ENCODE measurements at places on chromosomes 5 and 9.
A peak's percentile ranks its signal among the peaks of the same experiment; 100 is the strongest.

DNA sequence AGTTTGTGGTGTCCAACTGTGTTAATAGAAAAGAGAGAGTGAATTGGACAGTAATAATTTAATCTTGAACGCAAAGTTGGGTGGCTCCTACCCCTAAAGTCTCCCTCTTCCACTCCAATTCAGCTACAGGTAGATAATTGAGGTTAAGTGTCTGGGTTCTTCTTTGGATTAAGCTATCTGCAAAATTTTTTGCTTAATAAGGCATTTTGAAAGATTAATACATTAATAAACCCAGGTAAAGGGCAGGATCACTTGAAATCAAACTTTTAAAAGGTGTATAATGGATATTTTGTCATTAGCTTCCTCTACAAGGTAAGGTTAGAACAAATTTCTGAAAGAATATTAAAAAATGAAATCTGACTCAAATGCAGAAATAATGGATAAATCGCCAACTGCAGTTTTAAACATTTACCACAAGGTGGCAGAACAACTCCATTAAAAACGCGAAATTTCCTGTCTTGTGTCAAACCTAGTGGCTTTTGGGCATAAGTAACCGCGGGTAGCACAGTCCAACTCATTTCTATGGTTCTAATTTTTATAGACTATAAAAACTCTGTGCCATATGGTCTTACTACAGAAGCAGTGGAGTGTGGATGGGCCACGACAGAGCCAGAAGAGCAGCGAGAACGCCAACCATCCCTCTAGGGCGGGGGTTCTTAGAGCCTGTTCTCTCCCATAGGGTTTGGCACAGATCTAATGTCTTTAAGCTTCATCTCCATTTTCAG is 276.5 kb downstream of the ARHGEF28 start:
- DNase-seq: no peak

DNA sequence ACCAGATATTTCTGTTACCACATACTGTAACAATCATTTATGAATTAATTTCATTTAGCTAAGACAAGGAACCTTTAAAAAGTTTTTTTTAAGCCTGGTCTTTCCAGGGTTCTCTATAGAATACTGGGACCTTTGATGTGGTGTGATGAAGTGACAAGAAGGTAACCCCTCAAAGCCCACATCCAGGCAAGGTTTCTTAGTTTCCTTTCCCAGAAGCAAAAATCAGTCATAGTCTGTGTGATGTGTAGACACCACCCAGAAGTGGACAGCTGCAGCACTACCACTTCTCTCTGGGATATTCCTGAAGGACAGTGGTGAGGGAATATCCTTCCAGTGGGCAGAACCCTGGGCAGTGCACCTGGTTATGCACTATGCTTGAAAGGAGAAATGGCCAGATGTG is 115.6 kb downstream of the TTC39B start:
- no peak for DNase-seq

- no peak for DNase-seq
These were observed 450.9 kb upstream of the ZNF608 start for GRCh38 chr5:125197321-125197720.

GRCh38 chr5:1344975-1345838 is at the start of gene CLPTM1L:
CLPTM1L (minus strand) TSS chr5:1345099; CDS start chr5:1344841, 258 bp downstream.
- DNase-seq: peak; percentile 89

DNA sequence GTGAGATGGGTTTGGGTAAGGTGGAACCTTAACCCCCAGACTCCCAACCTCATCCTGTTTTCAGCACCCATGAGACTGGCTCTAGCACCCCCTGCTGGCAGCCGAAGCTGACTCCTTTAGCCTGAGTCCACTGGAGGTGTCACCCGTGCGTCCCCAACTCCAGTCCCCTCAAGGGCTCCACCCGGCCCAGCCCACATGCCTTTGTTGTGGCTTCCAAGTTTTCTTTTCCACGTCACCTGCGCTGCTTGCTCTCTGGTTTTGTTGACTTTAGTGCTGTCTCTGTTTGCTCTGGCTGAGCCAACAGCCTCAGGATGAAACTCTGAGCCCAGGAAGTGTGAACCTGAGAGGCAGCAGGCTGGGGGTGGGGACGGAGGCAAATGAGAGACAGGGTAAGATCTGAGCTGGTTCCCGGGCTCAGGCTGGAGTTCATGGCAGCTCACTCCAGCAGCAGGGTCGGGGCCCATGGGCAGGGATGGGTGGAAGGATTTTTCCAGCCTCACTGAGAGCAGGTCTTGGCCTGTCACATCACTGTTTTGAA is 13.2 kb upstream of the AQP7 start:
- peak; percentile 85 for DNase-seq

DNA sequence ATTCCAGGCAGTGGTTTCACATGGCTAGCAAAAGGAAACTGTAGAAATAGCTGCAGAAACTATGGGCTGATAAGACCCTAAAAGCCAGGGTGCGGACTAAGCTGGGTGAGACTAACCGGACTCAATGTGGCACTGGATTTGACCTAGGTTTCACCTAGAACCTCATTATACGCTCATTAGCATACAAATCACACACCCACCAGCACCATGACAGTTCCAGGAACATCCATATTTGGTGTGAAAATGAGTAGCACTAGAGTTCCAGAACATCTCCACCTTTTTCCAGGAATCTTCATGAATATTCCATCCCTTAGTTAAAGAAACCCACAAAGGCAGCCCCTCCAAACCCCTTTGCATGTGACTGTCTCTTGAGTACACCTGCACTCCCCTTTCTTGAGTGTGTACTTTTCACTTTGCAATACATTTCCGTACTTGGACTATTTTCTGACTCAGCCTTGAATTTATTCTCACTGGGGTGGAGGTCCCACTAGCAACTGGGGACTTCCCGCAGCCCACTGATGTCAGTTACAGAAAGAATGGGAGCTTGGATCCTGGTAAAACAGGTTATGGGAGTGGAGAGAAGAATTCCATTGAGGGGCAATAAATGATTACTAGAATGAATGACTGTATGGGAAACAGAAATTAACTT is 58.0 kb upstream of the SPATA31C2 start:
- DNase-seq: no peak

- no peak for DNase-seq
These were observed 76.4 kb downstream of the LRSAM1 start for GRCh38 chr9:127527560-127528268.

DNA sequence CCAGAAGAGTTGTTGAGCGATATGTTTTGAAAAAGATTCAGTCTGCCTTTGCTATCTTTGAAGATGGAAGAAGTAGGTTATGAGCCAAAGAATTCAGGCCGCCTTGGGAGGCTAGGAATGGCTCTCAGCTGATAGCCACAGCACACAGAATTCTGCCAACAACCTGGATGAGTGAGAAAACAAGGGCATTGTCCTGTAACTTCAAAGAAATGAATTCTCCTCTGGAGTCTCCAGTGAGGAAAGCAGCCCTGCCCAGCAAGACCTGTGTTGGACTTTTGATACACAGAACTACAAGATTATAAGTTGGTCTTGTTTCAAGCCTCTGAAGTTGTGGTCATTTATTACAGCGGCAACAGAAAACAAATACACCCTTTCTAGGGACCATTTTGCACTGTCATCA is 509.9 kb upstream of the ZNF608 start:
- no peak for DNase-seq

DNA sequence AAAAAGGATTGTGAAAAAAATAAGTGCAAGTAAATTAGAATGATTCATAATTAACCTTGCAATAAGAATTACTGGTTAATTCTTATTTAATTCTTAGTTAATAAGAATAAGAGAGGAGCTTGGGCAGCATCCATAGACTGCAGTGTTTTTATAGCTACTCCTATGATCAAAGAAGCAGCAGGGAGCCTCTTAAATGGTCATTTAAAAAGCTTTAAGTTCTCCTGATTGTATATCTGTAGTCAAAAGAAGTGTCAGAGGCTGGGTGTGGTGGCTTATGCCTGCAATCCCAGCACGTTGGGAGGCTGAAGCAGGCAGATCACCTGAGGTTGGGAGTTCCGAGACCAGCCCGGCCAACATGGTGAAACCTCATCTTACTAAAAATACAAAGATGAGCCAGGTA is 14.4 kb downstream of the ACER2 start:
- DNase-seq: no peak

- no peak for DNase-seq
These were observed 319.9 kb downstream of the SPOCK1 start for GRCh38 chr5:137179203-137179602.

DNA sequence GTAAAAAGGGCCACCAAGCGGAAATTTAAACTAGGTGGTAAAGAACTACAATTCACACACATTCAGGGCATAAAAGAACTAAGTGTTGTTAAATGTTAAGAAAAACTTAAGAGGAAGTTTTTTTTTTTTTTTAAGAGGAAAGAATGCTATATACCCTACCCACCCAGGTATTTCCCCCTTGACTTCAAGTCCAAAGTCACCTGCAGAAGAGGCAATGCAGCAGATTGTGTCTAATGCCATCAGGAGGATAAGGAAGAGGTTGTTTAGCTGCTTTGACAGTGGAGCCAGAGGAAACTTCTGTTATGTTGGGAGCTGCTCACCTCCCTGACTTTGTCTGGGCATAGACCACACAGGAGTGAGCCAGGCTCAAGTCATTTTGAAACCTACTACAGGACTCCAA is 69.2 kb downstream of the MPDZ start:
- no peak for DNase-seq

DNA sequence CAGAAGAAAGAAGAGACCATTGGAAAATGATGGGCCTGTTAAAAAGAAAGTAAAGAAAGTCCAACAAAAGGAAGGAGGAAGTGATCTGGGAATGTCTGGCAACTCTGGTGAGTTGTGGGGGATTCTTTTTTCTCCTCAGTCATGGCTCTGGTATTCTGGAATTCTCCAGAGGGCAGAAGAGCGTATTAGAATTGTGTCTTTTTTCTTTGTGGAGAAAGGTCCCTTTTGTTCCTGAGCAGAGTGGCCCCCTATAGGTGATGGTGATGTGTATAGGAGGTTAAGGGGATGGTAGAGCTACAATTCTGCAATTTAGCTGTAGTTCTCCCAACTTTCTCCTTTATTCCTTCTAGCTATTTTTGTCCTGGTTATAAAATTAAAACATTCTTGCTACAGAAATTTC is 1.6 kb upstream of the DHFR start:
- no peak for DNase-seq

GRCh38 chr5:120239086-120239485 is 225.0 kb upstream of the PRR16 start:
- DNase-seq: no peak

DNA sequence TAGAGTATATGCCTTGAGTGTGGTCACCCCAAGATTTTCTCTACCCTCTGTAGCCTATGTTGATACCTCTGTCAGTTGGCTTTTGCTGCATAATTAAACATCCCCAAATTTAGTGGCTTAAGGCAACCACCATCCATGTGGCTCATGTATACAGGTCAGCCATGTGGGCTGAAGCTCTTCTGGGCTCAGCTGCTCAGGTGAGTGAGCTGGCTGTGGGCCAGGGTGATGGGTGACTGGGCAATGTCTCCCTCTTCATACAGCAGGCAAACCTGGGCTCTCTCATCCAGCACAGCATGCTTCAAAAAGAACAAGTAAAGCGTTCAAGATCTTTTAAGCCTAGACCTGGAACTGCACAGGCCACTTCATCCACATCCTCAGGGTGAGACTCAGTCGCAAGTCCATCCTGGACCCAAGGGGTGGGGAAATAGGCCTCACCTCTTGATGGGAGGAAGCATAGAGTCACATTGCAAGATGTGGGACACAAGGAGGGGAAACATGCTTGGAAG is 188.2 kb upstream of the TAS2R1 start:
- no peak for DNase-seq

DNA sequence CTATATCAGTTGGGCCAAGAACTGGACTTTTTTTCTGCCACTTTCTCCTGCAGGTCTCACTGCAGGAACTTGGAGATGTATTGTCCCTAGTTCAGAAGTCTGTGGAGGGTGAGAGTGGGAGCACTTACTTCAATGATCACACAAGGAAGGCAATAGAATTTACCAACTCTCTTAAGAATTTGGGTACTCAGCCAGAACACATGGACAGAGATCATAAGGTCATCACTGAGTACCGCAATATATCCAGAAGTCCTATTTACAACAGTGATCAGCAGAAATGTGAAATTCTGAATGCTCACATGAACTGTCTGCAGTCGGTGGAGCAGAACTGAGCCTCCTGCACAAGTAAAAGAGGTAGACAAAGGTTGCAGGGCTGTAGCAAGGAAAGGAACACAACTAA is 101.0 kb downstream of the FAM114A2 start:
- no peak for DNase-seq

DNA sequence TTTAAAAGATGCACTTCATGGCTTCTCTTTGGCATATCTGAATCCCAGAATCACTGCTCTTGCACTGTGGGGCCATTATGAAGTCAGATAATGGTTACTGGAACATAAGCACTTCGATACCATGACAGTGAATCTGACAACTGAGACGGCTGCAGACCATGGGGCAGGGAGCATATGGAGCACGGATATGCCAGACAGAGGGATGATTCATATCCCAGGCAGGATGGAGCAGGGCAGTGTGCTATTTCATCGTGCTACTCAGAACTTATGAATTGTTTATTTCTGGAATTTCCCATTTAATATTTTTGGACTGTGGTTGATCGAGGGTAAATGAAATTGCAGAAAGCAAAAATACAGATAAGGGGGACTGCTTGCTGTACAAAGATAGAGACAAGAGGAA is 145.0 kb downstream of the EGFLAM start:
- no peak for DNase-seq

DNA sequence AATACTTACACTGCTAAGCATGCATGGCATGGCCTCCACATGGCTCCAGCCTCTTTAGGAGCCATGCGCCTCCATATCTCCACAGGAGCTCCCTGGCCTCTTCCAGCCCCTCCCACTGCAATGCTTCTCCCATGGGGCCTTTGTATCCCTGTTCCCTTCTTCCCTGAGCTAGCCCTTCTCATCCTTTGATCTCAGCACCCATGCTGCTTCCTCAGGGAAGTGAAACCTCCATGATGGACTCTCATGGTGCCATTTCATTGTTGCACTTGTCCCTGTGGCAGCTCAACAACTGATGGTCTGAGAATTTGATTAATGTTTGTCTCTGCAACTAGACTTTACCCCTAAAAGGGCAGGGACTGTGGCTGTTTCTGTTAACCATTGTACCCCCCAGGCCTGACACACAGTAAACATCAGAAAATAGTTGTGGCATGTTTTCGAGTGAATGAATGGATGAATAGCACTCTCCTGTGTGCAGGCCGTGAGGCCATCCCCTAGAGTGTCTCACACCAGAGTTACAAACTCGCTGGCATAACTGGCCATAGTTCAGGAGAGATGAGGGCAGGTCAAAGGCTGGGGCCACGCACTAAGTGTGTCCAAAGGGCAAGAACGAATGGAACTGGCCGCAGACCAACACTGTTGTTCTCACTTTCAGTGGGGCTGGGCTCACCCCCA is 6.6 kb downstream of the IDNK start:
- no peak for DNase-seq

DNA sequence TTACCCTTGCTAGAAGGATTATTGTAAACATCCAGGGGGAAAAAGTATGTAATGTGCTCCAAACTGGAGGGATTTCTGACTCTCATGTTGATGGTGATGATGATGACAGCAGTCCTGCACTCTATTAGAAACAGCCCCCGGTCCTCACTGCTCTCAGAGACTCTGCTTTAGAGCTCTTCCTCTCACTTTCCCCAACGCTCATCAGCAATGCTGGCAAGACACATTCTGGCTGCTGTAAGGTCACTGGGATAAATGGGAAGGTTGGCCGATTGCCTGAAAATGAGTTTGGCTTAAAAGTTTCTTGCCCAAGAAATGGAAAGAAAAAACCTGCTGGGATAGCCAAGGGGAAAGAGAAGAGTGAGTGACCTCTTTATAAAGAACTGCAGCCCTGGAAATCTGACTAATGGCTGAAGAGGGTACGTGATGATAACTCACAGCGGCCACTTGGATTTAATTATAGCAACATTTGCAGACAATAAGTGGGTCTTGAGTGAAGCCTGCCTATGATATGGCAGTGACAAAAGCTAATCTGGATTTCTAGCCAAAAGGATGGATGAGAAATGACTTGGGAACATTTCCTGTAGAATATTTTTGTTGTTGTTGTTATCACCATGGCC is 235.8 kb downstream of the TMEM38B start:
- DNase-seq: no peak

All from stimulated activated CD4-positive, alpha-beta T cell treated with anti-CD3 and anti-CD28 coated beads, Interleukin-4, amount 100 ng/mL, for 1 hour (primary cell).